ENCODE measurements at places on chromosomes 5 and 9.

GRCh38 chr9:36551129-36551528, 21.6 kb upstream of the MELK start:
- no peak for DNase-seq

DNA sequence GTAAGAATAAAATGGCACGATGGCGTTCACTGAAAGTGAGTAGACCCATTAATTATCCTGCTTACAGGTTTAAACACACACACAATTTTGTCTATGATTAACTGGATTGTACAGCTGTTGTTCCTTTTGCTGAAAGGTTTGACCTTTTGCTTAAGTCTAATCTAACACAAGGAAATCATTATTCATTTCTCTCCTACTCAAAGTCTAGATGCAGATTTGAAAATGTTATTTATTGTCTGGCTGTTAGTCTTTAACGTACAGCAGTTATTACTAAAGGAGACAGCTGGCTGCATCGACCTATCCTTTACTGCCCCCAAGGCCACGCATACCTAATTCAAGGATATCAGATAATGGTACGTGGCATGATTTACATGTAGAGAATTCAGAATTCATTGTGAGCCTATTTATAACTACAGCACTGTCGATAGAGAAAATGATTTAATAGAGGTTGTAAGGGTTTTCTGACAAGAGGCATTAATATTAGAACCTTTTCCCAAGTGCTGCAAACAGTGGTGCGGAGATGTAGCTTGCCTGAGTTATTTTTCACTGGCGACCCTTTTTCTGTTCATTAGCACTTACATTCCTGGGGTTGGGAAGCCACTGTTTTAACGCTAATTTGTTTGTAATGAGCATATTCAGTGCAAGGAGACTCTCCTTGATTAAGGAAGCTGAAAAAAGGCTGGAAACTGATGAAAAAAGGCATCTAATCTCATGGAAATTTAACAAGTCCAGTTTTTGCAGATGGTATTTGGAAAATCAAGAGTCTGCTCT, 368.4 kb upstream of the GRAMD2B start:
- DNase-seq: no peak

DNA sequence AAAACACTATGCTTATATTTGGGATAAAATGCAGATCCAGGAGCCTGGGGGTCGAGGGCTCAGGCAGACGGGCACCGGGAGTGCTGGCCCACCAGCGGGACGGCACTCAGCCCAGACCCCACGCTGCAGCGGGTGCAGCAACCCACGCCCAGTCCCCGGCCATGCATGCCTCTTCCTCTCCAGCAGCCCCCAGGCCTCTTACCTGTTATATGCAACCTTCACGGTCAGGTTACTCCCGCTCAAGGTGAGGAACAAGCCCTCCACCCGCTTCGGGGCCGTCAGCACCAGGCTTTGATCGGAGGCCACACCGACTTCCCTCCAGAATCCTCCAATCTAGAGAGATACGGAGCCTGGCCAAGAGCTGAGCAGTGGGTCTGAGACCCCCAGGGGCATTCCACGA, 1.2 kb downstream of the LCN8 start:
- DNase-seq: no peak

DNA sequence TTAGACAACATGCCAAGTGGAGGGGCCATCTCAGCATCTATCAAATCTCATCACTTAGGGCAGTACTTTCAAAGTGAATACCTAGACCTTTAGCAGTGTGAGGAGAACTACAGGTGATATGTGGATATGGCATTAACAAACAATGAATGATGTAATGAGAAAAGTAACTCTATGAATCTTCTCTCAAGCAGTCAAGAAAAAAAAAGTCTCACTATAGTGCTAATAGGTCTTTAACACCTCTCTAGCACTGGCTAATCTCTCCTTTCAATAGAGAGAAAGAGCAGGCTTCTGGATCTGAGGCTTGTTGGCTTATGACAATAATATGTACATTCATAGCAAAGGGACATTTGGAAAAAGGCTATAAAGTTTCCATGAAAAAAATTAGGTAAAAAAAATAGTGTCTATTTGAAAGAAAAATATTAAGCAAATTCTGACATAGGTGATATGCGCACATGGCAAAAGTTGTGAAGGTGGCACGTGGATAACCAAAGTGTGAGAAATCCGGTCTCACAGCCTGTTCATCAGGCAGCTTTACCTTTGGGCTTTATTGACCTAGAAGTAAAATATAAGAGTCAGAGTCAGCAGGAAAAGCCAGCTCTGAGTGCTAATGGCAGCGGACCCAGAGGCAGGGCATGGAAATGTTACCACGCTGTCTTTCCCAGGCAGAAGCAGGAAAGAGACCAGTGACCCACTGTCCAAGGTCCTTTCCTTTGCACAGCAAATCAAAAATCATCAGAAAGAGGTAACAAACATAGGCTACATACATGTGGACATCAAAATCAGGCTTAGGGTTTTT, 203.4 kb downstream of the EFNA5 start:
- DNase-seq: no peak

GRCh38 chr5:100464418-100464817, 70.8 kb upstream of the FAM174A start:
- no peak for DNase-seq

DNA sequence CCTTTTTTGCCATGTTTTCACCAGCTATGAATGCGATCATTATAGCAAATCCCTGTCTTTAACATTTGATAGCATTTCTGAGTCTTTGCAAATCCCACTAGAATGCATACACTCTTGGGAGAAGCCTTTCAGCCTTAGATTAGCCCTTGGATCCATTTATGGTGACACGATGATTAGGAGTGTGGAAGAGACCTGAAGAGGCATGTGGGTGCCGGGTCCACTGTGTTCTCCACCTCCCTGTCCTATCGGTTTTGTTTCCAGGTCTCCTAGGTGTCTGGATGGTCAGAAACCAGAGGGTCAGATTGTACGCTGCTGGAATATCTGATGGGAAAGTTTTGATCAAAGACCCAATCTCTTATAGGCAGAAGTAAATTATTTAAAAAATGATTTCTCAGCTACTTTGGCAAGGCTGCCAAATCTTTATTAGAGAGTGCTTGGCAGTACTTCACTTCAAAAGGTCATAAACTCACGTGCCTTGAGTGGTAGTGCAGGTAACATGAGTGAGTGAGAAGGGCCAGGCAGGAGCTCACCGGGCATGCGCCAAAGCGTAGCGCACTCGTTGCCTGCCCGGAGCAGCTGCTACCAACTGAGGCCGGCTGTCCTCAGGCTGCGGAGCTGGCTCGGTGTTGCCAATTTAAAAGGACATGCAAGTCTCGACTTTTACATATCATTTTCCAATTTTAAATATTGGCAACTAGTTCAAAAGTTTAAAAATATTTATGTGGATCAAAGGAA, 51.3 kb downstream of the PCSK5 start:
- DNase-seq: no peak

DNA sequence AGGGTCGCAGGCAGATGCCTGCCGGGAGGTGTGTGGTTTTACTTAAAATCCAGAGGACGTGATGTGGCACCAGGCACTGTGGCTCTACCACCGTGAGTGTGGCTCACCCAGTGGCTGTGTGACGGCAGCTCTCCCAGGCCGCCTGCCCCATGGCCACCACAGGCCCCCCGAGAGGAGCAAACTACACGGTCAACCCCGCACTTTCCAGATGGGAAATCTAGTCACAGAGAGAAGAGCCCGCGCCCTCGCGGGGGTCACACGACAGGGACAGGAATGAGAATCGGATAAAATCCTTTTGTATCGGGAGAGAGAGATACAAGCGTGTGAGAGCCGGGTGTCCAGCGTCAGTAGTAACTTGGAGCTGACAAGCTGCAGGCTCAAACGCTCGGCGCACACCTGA, 24.4 kb downstream of the TERT start:
- DNase-seq: no peak

DNA sequence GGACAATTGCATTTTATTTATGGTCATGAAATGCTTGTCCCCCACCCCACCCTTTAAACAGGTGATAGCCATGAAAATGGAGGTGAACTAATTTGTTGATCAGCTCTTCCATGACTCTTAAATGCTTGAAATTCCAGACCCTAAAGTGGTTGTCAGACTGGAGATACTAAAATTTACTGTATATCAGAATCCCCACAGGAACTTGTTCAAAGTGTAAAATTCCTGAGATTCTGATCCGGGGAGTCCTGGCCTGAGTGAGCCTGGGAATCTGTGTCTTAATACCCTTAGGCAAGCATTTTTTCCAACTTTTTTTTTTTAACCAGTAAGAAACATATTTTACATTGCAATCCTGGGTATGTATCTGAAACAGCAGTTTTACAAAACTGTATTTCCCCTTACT, 4.7 kb downstream of the SKP2 start:
- DNase-seq: no peak

DNA sequence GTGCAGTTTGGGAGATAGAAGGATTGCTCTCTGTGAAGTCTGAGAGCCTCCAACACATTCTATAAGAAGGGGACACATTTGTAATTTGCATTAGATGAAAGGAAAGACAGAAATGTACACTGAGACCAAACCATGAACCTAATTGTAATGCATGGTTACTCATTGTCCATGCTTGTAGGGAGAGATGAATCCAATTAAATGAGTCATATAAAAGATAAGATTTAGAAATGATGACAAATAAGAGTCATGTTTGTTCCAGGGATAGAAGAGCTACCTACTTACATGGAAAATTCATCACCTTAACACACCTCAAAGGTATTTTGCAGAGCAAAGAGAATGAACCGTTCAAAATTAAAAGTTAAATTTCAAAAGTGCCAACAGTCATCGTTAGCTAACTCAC, 85.1 kb downstream of the FBXL7 start:
- no peak for DNase-seq

DNA sequence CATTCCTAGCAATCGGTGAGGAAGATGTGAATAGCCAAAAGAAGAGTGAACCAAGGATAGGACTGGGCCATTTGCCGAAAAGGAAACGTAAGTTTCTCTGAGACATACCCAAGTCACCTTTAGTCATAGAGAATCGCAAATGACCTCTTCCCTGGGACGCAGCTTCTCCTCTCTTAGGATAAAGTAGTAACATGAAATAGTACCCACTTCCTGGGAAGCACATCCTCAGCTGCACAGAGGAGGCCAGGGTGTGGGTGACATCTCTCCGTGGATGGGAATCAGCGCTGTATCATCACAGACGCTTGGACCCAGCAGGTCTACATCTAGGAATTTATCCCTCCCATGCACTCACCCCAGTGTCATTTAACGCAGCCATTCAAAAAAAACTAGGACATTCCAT, 120.9 kb upstream of the PHYKPL start:
- no peak for DNase-seq

DNA sequence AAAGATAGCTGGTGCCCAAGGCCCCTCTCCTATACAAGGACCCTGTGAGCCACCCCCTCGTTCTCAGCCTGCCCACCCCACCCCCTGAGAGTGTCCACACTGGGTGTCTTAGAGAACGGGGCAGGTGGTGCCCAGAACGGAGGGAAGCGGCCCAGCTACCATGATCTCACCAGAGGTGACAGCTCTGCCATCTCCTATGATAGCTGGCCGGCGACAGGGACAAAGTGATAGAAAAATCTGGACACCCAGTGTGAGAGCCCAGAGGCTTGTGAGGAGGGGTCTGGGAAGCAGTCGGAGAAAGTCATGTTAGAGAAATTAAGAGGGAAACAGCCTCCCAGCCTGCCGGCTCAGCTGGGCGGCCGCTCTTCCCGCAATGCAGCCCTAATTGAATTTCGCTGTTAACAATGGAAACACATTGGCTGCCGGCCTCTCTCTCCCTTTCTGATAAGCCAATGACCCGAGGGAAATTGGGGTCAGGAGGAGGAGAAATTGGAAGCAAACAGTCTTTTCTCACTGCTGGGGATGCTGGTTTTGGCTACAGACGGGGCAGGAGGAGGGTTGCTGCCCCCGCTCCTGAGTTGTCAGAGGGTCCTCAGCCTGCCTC, 32.3 kb downstream of the HK3 start:
- DNase-seq: no peak

- DNase-seq: no peak
Measured at GRCh38 chr9:77005216-77005615, 14.2 kb upstream of the FOXB2 start.

- no peak for DNase-seq
Measured at GRCh38 chr5:18720002-18720401, 1085.7 kb downstream of the TAF11L14 start.

DNA sequence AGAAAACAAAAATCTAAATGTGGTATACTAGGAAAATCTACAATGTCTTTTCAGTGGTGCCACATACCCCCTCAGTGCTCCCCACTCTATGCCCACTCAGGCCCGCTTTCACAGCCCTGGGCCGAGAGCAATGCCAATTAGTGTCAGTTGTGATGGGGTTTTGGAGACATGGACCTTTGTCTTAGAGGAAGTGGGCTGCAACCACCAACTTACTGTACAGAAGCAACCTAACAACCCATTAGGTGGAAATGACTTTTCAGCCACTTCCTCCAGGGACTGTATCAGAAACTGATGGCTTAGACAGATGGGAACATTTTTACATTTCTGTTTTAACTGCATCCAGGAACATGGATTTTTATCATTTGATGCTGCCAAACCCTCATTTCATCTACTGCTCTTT, 268.0 kb downstream of the BNC2 start:
- no peak for DNase-seq

- DNase-seq: peak; percentile 77
Measured at GRCh38 chr9:98101868-98102273, 17.2 kb downstream of the TRIM14 start.

DNA sequence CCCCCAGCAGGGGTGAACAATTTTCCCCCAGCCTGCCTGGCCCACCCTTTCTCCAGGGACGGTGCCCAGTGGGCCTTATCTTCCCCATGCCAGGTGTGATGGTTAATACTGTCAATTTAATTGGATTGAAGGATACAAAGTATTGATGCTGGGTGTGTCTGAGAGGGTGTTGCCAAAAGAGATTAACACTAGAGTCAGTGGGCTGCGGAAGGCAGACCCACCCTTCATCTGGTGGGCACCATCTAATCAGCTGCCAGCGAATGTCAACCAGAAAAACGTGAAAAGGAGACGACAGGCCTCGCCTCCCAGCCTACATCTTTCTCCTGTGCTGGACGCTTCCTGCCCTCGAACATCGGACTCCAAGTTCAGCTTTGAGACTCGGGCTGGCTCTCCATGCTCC, 5.6 kb upstream of the FUT7 start:
- no peak for DNase-seq

- DNase-seq: peak; percentile 5
Measured at GRCh38 chr9:126448136-126448535, 121.5 kb downstream of the MVB12B start.

- no peak for DNase-seq
Measured at GRCh38 chr5:170405817-170406216, 16.6 kb upstream of the KCNMB1 start.

DNA sequence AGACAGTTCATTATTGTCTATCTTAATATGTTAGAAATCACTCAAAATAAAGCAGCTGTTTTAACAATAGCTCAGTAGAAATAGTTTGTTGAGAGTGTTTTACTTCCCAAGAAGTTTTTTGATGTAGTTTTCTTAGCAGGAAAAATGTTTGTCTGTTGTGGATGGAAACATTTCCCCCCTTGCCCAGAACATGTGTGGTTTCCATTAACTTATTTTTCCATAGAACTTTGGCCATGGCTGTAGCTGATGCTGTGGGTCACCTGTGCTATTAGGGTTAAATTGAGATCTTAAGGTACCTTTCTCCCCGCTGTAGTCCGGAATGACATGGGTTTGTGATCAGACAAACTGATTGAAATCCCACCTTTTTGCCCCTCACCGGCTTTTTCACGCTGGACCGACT, 294.9 kb downstream of the FANCC start:
- no peak for DNase-seq

GRCh38 chr5:158466191-158466590, 607.2 kb upstream of the CLINT1 start:
- DNase-seq: no peak
